ENCODE measurements at places on chromosomes 2 and 18. TPM values are rescaled to one million over a fixed set of nuclear protein-coding genes. Genes with fewer than 3 reads are reported as not detected.

Gene ADI1
- 39.0 TPM for total RNA-seq

Gene KRTCAP3
- 1.5 TPM for total RNA-seq

Gene PLGLB2
- not detected for total RNA-seq

Gene KDM3A
- total RNA-seq: 29.5 TPM

Gene CSRNP3
- total RNA-seq: 0.59 TPM

Gene NOSTRIN
- not detected for total RNA-seq

Gene LAMA1
- 104 TPM for total RNA-seq

Gene ANKRD30BL
- total RNA-seq: not detected

Gene ZC3H6
- total RNA-seq: 6.0 TPM

Gene MYCN
- not detected for total RNA-seq

Gene IL1R2
- 0.50 TPM for total RNA-seq

Gene GALNT13
- total RNA-seq: 0.17 TPM

Gene RIT2
- total RNA-seq: not detected

Gene FBLN7
- total RNA-seq: 0.21 TPM

Gene NR4A2
- total RNA-seq: 0.50 TPM

GRCh38 chr18:6553234-6553900 lies 138.7 kb upstream of the L3MBTL4 start:
- DNase-seq: peak; percentile 8

DNA sequence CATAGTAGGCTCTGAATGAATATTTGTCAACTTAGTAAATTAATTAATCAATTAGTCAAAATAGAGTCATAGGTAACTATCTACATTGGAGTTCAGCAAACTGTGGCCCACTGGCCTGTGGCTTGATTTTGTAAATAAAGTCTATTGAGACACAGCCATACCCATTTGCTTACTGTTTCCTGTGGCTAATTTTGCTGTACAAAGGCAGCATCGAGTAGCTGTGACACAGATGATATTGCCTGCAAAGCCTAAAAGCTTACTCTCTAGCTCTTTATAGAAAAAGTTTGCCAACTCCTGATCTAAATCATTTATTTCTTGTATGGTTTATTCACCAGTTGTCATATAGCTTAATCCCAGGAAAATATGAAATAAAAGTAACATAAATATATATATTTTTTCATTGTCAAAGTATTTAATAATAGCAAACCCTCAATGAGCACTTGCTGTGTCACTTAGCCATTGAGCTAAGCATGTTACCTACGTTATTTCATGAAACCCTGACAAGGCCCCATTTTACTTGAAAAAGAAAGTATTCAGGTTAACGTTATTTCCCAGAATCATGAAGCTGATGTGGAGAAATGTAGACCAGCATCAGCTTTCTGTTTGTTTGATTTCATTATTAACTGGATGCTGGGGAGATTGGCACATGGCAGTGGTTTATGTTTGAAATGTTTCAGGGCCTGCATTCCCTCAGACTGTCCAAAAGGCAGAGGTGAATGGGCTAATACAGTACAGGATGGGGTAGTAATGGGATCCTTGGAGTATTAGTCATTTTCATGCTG lies 69.6 kb downstream of the ICOS start:
- DNase-seq: no peak

- no peak for DNase-seq
Measured at GRCh38 chr2:179691235-179691634, 170.2 kb downstream of the ZNF385B start.

- no peak for DNase-seq
Measured at GRCh38 chr2:229412686-229413085, 141.6 kb upstream of the PID1 start.

- no peak for DNase-seq
Measured at GRCh38 chr2:119029297-119029696, 87.3 kb downstream of the MARCO start.

DNA sequence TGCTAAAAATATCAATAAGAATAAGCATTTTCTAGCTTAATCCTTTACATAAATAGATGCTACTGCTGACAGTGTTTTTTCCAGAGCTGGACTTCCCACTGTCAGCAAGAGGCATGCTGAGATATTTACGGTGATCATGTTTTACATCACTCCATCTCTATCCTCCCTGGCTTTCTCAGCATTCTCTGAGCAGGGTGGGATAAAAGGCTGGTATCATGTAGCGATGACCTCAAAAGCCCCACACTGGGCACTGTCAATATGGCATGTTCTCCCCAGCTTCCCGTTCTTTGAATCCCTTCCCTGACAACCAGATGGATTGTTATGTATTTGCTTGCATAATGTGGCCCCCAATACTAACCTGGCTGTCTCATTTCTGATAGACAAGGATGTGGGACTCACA lies 83.2 kb upstream of the EPHA4 start:
- no peak for DNase-seq

- DNase-seq: no peak
Measured at GRCh38 chr2:201448061-201448460, 3.2 kb downstream of the TRAK2 start.

GRCh38 chr2:205408696-205409095 lies 273.6 kb upstream of the NRP2 start:
- DNase-seq: no peak

DNA sequence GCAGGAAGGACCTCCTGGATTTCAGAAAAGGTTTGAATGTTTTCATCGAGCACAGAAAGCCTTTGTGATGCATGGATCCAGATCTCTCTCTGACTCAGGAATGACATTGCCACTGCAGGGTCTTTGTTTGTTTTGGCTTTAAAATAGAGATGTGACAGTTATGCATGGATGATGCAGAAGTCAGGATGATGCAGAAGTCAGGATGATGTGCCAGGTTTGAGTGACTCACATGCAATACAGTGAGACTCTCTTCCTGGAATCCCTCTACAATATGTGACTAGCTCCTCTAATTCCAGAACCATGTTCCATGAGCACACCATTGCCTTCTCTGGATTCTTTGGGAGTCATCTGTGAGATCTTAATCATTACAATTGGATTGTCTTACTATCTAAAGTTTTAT lies 177.9 kb upstream of the RAB6C start:
- peak; percentile 34 for DNase-seq

- no peak for DNase-seq
Measured at GRCh38 chr2:181581534-181581933, 75.4 kb downstream of the CERKL start.

- no peak for DNase-seq
Measured at GRCh38 chr2:57733956-57734355, 312.6 kb upstream of the VRK2 start.

DNA sequence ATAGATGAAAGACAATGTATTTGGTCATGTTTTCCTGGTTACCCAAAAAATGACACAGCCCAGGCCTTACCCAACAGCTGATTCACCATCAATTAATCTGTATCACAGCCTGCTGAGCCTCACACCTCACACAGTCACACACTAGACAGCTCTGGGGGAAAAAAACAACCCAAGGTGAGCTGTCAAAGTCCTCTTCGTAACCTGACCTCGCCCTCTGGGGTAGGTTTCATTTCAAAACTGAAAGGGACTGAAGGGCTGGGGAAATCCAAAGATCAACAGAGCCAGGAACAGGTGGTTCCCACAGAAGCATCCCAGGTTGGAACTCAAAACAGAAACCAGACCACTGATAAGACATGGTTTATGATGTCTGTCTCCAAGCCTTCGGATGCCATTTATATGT lies 18.2 kb upstream of the PCBP1 start:
- DNase-seq: peak; percentile 94

DNA sequence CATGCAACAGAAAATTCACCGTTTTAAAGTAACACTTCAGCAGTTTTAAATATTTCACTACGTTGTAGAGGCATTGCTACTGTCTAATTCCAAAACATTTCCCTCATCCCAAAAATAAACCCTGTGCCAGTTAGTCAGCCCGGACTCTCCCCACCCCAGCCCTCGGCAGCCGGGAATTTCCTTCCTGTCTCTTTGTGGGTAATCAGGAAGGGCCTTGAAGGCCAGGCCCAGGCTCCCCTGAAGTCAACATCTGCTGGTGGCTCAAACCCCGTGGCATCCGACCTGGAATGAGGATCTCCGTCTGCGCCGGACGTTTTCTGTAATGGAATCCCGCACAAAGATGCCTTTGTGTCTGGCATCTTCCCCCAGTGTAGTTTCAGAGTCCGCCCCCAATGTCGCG lies 219.6 kb downstream of the SNTG2 start:
- DNase-seq: no peak

- DNase-seq: peak; percentile 53
Measured at GRCh38 chr2:168392024-168392423, 64.0 kb upstream of the CERS6 start.

- peak; percentile 13 for DNase-seq
Measured at GRCh38 chr2:28764909-28765711, 13.5 kb downstream of the PPP1CB start.

DNA sequence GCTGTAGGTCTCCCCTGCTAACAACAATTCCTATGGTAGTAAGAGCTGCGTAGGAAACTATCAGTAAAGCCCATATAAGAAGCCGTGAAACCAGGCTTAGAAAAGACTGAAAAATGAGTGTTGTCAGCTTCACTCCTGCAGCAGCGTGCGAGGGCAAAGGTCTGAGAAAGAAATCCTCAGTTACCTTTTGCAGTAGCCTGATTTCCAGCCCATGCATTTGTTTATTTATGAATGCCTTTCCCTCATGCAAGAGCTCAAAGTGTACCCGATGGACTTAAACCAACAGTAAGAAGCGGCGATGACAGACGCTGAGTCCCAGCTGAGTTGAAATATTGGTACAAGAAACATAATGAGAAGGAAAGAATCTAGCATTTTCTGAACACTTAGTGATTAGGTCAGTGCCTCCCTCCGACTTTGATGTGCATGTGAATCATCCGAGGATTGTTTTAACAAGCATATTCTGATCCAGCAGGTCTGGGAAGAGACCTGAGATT lies 15.0 kb upstream of the POLI start:
- peak; percentile 78 for DNase-seq

GRCh38 chr2:188456114-188456909 lies 164.6 kb downstream of the GULP1 start:
- DNase-seq: no peak

- DNase-seq: no peak
Measured at GRCh38 chr2:108554528-108554927, 20.3 kb downstream of the LIMS1 start.

DNA sequence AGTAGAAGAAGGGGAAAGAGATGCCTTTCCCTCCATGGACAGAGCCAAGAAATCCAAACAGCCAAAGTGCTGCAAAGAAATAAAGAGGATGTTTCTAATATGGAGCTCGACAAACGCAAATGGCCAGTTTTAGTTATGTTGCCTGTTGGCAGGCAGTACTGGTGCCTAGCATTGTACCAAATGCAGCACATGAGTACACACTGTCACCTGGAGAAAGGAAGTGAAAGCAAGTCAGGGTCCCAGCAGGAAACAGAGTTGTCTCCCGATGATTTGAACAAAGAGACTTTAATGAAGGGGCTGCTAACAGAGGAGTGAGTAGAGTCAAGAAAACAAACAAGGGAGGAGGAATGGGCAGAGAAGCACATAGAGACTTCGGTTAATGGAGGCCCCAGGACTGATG lies 623.0 kb downstream of the BCL11A start:
- no peak for DNase-seq

DNA sequence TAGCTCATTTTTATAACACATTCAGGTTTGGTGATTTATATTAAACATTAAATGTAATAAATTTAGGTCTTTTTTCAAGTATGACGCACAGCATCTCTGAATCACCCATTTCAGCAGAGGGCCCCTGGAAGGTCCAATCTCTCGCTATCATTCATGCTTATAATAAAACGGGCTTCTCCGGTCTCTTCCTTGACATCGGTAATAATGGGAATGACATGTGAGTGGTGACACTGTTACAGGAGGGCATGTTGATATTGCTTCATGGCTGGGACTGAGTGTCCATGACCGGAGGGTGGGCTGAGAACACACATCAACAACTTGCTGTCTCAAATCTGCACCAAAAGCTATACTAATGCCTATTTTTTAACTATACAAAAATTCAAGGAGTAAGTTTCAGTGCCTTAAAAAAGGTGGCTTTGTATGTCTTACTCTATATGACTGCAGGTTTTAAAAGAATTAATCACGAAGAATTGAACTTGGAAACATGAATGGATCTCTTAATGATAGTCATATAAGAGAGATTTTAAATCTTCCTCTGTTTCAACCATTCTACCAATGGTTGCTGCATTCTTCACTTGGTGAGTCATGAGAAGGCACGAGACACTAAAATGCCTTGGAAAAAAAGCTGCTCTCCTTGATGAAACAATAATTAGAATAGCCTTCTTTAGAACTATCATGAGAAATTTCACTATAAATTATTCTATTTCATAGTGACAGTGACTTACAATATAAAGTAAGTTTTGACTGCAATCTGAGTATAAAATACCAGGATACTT lies 101.9 kb upstream of the NRP2 start:
- DNase-seq: peak; percentile 3

- DNase-seq: no peak
Measured at GRCh38 chr2:10777111-10777841, 35.3 kb downstream of the PDIA6 start.

DNA sequence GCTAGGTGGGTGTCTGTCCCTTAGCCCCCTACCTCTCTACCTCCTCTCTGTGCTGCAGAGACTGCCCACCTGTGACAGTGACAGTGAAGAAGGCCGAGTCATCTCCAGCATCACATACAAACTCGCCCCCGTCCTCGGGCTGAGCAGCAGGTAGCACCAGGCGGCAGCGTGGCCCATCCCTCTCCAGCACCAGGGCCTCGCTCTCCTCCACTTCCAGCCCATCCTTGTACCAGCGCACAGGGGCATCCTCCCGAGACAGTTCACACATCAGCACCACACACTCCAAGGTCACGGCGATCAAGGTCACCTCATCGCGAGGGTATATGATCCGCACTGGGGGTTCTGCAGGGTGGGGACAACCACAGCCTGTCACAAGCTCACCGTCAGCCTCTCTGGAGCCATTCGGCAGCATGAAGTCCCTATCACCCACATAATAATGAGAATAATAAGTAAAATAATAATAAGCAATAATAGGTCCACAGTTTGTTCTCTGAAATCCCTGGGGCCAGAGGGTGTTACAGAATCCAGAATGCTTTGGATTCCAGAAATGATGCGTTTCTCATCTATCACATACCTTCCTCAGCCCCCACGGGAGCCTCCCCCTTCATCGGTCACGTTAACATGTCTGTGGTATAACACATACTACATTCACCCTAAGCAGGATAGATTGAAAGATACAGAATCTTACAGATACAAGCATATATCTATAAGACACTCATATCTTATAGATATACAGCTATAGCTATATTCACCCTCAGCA lies 12.0 kb downstream of the OBSL1 start:
- DNase-seq: no peak

DNA sequence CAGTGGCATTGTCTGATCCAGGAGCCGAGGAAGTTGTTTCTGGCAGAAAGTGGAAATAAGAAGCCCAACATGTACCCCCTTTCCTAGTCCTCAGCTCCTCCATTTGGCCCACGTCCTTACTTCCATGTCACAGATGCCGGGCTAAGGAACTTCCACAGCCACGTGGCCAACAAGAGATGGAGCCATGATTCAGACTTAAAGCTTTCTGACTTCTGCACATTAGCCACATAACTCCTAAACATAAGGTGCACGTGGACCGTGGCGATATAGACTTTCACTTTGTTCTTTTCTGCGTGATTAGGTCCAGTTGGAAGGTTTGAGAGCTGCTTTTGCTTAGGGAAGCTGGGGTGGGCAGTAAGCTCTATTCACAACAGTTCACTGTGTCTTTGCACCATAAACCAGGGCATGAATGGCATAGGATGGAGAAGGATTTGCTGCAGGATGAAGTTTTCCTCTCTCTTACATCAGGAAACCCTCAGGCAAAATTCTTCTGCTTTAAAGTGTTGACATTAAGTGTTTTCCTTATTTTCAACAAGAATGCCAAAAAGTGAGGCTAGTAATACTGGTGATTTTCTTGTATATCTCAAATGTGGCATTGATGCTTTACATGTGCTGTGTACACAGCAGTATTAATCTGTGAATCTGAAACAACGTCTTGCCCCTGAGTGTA lies 61.2 kb upstream of the RBM44 start:
- DNase-seq: no peak

GRCh38 chr2:200847269-200847668 lies 17.2 kb downstream of the CLK1 start:
- DNase-seq: no peak
